ENCODE measurements at places on chromosomes 7 and 10.

DNA sequence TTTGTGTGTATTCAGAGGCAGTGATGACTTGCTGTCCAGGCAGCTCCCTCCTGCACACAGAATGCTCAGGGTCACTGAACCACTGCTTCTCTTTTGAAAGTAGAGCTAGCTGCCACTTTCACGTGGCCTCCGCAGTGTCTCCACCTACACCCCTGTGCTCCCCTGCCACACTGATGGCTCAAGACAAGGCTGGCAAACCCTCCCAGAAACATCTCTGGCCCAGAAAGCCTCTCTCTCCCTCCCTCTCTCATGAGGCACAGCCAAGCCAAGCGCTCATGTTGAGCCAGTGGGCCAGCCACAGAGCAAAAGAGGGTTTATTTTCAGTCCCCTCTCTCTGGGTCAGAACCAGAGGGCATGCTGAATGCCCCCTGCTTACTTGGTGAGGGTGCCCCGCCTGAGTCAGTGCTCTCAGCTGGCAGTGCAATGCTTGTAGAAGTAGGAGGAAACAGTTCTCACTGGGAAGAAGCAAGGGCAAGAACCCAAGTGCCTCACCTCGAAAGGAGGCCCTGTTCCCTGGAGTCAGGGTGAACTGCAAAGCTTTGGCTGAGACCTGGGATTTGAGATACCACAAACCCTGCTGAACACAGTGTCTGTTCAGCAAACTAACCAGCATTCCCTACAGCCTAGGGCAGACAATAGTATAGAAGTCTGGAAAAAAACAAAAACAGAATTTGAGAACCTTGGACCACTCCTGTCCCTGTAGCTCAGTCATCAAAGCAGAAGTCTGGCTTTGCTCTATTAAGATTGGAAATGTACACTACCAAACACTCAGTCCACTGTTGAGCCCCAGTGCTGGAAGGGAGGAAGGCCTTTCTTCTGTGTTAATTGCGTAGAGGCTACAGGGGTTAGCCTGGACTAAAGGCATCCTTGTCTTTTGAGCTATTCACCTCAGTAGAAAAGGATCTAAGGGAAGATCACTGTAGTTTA is 15.8 kb downstream of the SCD start:
- no peak for DNase-seq

DNA sequence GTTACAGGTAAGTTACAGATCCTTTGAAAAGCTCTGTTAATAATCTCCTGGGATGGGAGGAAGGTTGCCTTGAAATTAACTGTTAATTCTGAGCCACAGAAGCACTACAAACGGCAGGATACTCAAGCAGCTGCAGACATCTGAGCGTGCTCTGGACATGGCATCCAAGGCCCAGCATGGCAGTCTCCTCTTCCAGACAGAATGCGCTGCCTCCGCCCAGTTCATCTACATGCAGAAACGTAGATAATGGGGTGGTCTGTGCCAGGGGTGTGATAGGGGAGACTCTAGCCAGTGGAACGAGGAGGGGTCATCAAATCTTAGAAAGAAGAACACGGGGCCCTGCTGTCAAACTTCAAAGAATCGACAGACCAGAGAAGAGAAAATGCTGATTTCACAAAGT is 13.8 kb downstream of the VIPR2 start:
- DNase-seq, result no peak

DNA sequence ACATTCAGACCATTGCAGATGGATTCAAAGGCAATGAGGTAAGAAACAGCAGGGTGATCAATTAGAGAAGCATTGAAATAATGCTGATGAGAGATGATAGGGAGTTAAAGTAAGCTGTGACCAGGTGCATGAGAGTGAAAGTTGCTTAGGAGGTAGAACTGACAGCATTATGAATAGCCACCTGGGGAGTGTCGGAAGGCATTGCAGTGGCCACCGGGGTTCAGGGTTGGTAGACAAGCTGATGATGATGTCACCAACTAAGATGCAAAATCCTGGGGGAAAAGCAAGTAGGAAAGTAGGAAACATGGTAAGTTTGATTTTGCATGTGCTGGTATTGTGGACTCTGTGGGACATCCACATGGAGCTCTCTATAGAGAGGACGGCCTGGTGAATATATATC is 211.9 kb upstream of the ETV1 start:
- no peak for DNase-seq

GRCh38 chr7:15662451-15662850 is 24.0 kb downstream of the MEOX2 start:
- DNase-seq, result no peak
